ENCODE measurements at places on chromosomes 12 and 14.

GRCh38 chr12:53966385-53967133 lies 6.4 kb upstream of the HOXC11 start:
- DNase-seq = no peak

GRCh38 chr14:85566603-85567002 lies 36.7 kb downstream of the FLRT2 start:
- no peak for DNase-seq

- DNase-seq = no peak
These were observed 875.2 kb downstream of the FLRT2 start for GRCh38 chr14:86404989-86405649.

DNA sequence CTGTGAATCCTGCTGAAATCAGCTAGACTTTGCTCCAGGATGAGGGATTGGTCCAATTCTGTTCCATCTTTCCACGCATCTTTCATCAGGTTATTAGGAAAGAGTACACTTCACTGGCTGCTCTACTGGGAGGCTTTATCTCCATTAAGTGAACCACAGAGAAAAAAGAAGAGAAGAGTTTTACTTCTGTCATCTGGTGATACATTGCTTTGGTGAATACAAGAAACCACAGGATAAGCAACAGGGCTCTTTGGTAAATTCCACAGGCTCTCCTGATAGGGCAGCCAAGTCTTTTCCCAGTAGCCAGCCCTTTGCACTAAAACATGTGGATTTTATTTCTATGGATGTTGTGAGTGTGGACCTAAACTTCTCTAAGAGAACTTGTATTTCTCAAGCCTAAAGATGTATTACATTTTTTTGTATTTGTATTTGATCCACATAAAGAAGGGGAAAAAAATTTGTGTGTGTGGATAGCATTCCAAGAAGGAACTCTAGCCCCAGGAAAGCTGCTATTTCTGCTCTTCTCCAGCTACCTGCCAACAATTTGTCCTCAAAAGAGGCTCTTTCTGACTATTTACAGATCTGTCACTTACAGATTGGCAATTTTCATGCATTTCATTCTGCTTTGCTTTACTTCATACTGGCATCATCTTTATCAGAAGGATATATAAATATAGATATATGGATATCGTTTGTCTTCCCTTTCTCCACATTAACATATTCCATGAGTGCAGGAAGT lies 1117.6 kb upstream of the TMEM132C start:
- no peak for DNase-seq

GRCh38 chr12:108738170-108738569 lies 6.9 kb upstream of the CORO1C start:
- no peak for DNase-seq

GRCh38 chr12:90543374-90543773 lies 411.6 kb downstream of the CCER1 start:
- no peak for DNase-seq

GRCh38 chr14:66944872-66945271 lies 244.4 kb upstream of the GARIN2 start:
- DNase-seq = no peak

GRCh38 chr12:102740141-102740955 lies 176.7 kb downstream of the PAH start:
- no peak for DNase-seq

Measured in T-helper 1 cell (primary cell).